NCI-H460 (cell line): ENCODE measurements at places on chromosomes 7 and 10. TPM values are rescaled to one million over a fixed set of nuclear protein-coding genes. Genes with fewer than 3 reads are reported as not detected.
A peak's percentile ranks its signal among the peaks of the same experiment; 100 is the strongest.

Gene ARPC1A
- total RNA-seq, result 162 and 177 TPM in 2 replicates

Gene PIK3AP1
- total RNA-seq, result 0.47 and 1.3 TPM in 2 replicates

DNA sequence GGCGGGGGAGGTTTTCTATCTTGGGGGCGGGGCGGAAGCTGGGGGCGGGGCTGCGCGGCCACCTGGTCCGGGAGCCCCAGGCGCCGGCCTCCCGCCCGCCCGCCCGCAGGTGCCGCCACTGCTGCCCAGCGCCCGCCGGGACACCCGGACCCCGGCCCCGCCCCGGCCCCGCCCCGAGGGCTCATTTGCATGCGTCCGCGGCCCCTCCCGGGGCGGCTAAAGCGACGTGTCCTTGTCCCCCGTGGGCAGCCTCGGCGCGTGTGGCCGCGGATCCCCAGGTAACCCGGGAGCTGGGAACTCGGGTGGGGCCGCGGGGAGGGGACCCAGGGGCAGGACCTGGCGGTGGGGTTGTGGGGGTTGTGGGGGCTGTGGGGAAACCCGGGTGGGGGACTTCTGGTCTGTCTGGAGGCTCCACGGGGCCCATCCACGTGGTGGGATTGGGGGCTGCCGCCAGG, at the start of gene BHLHA15:
Gene BHLHA15, plus strand, starts transcription at position 219 of the 455 bp plus-strand sequence. CDS start 871 bp downstream, outside the sequence.
- DNase-seq, result peak; percentile 20

DNA sequence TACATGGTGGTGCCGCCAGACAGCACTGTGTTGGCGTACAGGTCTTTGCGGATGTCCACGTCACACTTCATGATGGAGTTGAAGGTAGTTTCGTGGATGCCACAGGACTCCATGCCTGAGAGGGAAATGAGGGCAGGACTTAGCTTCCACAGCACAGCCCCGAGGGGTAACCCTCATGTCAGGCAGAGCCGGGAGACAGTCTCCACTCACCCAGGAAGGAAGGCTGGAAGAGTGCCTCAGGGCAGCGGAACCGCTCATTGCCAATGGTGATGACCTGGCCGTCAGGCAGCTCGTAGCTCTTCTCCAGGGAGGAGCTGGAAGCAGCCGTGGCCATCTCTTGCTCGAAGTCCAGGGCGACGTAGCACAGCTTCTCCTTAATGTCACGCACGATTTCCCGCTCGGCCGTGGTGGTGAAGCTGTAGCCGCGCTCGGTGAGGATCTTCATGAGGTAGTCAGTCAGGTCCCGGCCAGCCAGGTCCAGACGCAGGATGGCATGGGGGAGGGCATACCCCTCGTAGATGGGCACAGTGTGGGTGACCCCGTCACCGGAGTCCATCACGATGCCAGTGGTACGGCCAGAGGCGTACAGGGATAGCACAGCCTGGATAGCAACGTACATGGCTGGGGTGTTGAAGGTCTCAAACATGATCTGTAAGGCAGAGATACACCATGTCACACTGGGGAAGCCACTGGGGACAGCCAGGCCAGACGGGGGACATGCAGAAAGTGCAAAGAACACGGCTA, 104.6 kb upstream of the TNRC18 start:
- no peak for DNase-seq

- no peak for DNase-seq
These were observed 69.3 kb downstream of the EGFR start for GRCh38 chr7:55088107-55088506.

DNA sequence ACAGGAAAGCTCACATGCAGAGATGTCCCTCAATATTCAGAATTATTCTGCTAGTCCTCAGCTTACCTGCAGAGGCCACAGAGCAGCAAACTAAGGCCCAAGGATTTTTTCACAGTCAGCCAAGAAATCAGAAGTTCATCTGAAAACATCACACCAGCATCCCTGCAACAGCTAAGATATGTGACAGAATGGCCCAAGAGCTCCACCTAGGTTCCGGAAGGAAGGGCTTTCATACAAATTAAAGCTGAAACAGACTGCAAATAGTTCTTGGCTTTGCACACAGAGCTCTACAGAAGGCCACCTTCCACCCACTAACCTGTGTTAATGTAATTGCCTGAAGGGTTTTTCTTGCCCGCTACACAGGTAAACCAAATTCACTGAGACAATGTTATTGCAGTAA, 438.8 kb upstream of the C7orf33 start:
- no peak for DNase-seq

Gene SUGCT
- 0.66 and 1.3 TPM in 2 replicates for total RNA-seq

DNA sequence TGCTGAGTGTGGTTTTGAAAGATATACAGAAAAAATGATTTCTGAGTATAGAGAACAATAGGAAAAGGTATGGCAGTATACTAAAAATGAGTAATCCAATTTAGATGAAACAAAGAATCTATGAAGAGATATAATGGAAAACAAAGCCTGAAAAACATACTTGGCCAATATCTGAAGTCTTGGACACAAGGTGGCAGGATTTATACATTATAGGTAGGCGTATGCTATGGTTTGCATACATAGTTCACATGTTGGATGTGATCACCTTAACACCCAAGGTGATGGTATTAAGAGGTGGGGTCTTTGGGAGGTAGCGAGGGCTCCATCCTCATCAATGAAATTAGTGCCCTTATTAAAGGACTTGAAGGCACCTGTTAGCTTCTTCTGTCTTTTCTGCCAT, 34.5 kb upstream of the BPGM start:
- DNase-seq, result no peak

GRCh38 chr7:38492010-38492409, 139.2 kb downstream of the AMPH start:
- no peak for DNase-seq

- no peak for DNase-seq
These were observed 126.2 kb downstream of the CCNY start for GRCh38 chr10:35462491-35462934.

- no peak for DNase-seq
These were observed 20.5 kb downstream of the TRPV5 start for GRCh38 chr7:142913051-142913450.
